Right renal pelvis (tissue), 4 donors: ENCODE measurements at places on chromosomes 5 and 9.
A peak's percentile ranks its signal among the peaks of the same experiment; 100 is the strongest.

GRCh38 chr5:176948458-176948857 lies 49.3 kb upstream of the HK3 start:
- no peak for DNase-seq

DNA sequence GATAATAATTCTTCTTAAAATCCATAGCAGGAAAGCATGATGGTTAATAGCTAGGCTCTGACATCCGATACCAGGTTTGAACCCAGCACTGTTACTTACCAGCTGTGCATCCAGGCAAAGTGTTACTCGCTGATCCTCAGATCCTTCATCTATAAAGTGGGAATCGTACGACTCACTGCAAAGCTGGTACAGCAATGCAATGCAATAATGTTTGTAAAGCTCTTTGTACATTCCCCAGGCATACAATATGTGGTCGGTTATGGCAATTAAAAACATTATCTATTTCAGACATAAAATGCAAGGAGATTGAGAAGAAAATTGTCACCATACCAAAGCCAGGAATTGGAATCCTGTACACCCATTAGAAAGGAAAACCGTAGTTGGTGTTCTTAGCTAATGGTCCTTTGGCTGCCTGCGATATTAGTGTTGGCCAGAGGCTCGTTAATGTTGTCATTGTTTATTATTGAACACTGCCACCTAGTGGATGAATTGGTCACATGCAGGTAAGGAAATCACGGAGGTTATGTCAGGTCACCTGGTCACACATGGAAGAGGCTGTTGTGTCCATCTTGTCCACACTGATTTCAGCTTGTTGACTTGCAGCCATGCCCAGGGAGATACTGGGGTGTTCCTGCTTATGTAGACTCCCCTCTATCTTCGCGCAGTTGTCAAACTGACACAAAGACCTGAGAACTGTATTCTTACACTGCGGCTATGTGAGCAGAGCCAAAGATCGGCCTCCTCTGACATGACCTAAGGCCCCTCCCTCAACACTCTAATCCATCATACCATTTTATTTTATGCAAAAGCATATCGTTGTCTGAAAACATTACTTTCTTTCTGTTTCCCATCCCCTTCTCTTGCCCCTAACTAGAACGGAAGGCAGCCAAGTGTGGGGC lies 87.5 kb upstream of the PPP2R2B start:
- peak; percentile 66 for DNase-seq

DNA sequence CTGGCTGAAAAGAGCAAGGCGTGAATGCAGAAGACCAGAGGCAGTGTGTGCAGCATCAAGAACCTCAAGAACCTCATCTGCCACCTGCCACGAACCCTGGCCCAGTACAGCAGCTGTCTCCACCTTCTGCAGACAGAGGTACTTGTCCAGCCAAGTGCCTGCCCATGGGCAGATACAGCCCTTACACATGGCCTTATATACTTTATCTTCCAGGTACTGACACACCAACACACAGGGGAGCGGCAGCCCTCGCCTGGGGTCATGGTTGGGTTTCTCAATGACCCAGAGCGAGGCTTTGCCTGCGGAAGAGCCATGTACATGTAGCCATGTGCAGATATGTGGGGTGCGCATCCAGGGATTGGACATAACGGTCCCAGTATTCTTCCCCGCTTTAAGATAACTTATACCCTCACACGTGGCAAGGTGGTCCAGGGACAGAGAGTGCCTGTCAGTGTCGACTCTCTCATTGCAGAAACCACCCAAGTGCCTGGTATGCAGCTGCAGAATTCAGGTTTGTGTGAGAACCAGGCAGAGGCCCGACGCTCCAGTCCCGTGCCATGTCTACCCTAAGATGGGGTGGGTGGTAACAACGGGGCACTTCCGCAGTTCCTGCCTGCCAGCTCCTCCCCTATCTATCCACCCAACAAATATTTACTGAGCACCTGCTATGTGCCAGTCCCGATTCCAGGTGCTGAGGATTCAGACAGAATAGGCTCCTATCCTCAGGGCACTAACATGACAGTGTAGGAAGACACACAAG lies 206.9 kb downstream of the FSTL4 start:
- no peak for DNase-seq

GRCh38 chr9:94681508-94681907 lies 42.2 kb upstream of the FBP1 start:
- DNase-seq: no peak

DNA sequence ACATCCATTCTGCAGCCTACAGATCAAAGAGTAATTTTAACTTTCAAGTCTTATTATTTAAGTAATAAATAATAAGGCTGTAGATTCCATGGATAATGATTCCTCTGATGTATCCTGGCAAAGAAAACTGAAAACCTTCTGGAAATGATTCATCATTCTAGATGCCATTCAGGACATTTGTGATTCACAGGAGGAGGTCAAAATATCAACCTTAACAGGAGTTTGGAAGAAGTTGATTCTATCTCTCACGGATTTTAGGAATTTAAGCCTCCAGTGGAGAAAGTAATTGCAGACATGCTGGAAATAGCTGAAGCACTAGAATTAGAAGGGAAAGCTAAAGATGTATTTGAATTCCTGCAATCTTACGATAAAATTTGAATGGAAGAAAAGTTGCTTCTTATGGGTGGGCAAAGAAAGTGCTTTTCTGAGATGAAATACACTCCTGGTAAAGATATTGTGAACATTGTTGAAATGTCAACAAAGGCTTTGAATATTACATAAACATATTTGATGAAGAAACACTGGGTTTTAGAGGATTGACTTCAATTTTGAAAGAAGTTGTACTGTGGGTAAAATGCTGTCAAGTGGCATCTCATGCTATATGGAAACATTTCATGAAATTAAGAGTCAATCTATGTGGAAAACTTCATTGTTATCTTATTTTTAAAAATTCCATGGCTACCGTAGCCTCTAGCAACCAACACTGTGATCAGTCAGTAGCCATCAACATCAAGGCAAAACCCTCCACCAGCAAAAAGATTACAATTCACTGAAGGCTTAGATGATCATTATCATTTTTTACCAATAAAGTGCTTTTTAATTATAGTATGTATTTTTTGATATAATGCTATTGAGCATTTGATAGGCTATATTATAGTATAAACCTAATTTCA lies 1141.0 kb downstream of the CDH12 start:
- no peak for DNase-seq

GRCh38 chr9:76018235-76018634 lies 127.8 kb downstream of the PCSK5 start:
- DNase-seq: no peak

DNA sequence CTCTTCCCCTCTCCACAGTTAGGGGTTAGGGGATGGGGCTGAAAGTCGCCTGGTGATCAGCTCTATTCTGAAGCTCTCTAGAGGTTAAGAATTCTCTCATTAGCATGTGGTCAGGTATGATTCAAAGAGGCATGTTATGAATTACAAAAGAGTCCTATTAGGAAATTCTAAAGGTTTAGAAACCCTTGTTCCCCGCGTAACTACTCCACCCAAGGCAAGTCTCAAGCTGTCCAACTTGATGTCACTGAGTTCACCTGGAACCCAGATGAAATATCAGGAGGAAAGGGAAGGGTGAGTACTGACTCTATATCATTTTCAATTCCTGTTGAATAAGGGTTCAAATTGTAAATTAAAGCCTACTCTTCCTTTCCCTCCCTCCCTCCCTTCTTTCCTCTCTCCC lies 18.1 kb upstream of the RNF145 start:
- DNase-seq: no peak

- DNase-seq: no peak
Measured at GRCh38 chr5:178241231-178241663, 8.6 kb upstream of the PHYKPL start.

DNA sequence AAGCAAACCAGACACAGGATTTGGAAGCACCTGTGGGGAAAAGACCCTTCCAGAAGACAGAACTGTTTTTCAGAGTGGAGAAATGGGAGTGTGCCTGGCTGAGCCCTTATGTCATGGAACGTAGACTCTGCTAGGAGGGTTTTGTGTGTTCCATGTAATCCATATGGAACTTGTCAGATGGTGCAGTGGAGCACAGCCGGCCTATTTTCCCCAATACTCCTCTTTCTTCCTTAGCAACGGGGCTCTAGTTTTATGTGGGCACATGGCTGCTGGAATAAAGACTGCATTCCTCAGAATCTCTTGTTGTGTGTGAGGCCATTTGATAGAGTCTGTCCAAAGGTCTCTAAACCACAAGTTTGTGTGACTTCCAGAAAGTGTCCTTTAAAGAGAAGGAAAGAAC lies 284.0 kb downstream of the DRD1 start:
- peak; percentile 7 for DNase-seq

DNA sequence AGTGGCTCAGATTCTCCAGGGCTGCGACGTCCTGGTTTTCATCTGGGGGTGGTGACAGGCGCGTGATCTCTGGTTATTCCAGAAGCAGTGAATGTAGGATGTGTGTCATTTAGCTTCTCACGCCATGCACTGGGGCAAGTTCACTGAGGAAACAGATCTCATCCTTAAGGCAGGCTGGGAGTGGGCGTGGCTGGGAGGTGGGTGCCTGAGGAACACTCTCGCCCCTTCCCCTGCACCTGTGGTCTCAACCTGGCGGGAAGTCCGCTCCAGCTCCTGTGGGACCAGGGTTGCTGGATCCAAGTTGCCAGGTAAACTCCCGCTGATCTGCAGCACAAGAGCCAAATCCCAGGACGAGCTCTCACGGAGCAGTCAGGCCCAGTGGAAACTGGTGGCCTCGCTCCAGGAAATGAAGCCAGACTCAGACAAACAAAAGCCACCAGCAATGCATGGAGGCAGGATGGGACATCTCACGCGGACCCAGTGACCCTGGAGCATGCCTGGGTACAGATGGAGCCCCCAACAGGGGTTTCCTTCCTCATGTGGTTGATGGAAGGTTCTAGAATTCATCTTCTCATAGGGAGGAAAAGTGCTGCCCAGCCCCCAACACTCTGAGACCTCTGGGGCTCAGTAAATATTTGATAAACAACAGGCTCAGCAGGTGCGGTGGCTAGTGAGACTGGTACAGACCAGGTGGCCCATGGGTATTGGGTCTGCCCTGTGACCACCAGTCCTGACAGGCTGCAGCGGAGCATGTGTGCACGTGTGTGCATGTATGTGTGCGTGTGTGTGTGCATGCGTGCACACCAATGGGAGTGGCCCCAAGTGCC lies 16.3 kb upstream of the SLC12A7 start:
- DNase-seq: no peak

DNA sequence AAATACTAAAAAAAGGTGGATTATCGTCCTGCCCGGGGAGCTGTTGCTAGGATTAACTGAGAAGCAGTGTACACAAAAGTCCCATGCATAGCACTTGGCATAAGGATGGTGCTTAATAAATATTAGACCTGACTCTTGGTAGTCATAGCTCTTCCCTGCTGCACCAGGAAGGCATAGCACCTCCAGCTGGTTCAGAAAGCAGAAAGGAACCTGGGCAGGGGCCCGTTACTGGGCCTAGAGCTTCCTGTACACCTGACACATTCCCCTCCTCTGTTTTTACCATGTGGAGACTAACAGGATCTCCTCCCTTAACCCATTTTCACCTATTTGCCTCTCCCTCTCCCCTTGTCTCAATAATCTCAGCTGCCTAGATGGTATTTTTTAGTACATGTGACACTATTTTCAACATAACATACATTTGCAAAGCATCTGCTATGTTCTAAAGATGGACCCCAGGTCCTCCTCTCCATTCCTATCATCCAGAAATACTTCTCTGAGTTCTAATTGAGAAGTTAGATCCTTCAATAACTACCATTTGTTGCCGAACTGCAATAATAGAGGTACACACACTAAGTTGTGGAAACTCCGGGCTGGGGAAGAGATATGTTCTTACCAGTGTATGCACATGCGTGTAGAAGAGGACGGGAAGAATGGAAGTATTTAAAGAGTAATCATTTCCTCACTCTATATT lies 3.2 kb upstream of the ANP32B start:
- no peak for DNase-seq

DNA sequence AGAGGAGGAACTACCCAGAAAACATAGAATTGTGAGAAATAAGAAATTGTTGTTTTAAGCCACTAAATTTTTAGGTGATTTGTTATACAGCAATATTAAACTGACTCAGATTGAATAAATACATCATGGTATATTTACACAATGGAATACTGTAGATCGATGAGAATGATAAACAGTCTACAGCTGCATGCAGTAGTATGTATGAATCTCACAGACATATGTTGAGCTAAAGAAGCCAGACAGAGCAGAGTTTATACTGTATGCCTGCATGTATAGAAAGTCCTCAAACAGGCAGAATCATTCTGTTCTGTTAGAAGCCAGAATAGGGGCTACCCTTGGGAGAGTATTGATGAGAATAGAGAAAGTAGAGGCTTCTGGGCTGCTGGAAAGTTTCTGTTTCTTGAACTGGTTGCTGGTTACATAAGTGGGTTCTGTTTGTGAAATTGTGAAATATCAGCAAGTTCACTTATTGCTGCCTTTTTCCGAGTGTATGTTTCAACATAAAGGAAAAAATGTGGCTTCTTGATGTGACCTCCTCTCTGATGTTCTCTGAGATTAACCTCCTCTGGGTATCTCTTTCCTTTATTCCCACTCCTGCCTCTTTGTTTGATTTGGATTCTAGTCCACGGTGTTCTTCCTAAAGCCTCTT lies 9.6 kb downstream of the KIAA1958 start:
- DNase-seq: no peak

DNA sequence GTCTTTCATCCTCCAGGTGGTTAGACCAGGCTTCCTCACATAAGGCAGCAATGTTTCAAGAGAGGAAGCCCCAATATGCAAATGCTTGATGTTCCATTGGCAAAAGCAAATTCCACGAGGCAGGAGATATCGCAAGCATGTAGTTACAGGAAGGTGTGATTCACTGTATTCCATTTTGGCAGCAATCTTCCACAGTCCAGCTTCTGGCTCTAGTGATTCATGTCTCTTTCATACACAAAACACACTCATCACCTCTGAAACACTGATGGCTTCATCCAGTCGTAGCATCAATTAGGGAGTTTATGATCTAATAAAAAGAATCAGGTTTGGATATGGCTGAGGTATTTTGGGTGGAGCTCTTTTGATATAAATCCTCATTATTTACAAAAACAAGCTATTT lies 552.2 kb upstream of the RIOK2 start:
- no peak for DNase-seq

DNA sequence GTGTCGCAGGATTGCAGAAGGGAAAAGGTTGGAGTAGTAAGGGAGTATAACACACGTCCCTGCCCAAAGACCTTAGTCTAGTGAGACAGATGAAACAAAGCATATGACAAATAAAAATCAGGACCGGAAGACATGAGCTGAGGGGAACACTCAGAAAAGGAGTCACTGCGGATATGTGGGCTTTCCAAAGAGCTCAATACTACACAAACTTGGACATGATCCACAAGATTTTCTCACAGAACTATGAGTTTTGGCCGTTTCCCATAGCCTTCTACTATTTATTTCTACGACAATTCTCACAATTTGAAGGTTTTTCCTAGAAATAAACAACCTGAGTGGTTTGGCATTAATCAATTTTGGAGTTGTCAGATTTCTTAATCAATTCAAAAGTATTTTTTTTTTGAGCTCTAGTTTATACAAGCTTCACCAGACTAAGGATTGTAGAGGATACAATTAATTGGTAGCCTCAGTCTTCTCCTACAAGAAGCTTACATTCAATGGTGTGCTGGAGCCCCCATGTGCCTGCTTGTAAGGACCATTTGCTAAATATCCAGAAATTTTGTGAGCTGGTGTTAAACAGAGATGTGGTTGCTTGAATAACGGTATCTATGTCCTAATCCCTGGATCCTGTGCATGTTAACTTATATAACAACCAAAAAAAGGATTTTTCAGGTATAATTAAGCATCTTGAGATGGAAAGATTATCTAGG lies 91.4 kb downstream of the ADAMTS12 start:
- DNase-seq: no peak

GRCh38 chr5:94191604-94192003 lies 426.8 kb downstream of the KIAA0825 start:
- DNase-seq: no peak

GRCh38 chr5:146564007-146564762 lies 48.2 kb upstream of the GPR151 start:
- no peak for DNase-seq

GRCh38 chr5:170721681-170722080 lies 61.8 kb upstream of the GABRP start:
- no peak for DNase-seq
